ENCODE measurements at places on chromosomes 5 and 9. TPM values are rescaled to one million over a fixed set of nuclear protein-coding genes. Genes with fewer than 3 reads are reported as not detected.
A peak's percentile ranks its signal among the peaks of the same experiment; 100 is the strongest.

GRCh38 chr9:133731876-133732638 is 6.1 kb downstream of the SARDH start:
- DNase-seq = peak; percentile 68

DNA sequence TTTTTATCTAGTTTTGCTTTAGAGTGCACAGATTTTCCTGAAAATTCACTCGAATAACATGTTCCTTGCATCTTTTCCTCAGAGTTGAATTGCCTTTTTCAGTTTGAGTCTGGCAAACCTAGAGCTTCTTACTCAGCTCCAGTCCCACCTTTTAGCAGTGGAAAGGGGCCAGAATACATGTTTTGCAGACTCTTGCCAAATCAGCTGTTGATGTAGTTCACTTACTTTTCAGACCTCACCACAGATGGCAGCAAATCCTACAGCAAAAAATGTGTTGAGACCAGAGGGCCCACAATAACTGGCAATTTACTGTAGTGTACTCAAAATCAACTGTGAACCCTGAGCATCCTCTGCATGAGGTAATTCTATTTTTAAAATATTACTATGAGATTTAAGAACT is 545.2 kb upstream of the ACO1 start:
- peak; percentile 64 for DNase-seq

DNA sequence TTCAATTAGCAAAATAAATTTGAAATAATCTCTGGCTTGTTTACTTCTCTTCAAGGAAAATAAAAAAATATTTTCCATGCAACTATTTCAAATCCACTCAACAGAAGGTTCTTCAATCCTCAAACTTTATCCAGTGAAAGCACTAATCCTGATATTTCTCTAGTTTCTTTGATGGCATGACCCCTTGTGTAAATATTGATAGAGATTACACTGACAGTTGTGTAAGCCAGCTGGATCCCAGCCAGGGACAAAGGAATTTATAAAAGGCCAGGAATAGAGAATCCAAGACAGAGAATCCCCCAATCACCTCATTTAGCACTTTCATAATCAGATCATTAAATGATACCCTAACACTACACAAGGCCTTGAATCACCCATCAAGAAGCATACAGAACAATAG is 135.2 kb downstream of the GNA14 start:
- DNase-seq = no peak

DNA sequence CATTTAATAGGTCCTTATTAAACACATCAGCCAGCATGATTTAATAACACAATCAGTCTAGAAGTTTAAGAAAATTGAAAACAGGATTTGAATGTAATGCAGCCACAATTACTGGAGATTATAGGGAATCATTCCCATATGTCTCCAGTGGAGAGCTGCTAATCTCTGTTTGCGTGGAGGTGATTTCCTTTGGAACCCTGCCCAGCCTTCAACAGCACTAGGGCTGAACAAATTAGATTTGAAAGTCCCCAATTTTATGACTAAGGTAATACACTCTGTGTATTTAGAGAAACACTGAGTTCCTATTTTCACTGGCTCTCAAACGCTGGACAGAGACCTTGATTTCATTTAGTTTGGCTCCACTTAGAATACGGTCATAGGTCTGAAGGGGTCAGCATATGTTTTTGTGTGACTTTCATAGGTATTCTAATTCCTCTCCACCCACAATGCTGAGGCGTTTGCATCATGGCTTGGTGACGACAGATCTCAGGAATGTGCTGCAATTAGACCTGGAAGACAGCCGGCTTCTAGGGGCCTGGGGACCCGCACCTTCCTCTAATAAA is 508.3 kb downstream of the EBF1 start:
- DNase-seq = no peak

- no peak for DNase-seq
These were observed 78.1 kb downstream of the CEMIP2 start for GRCh38 chr9:71690063-71690688.

- peak; percentile 42 for DNase-seq
These were observed 7.4 kb downstream of the MEF2C start for GRCh38 chr5:88875341-88876234.

GRCh38 chr9:70880535-70880934 is 240.9 kb downstream of the TRPM3 start:
- no peak for DNase-seq

- no peak for DNase-seq
These were observed 26.4 kb downstream of the TNFAIP8 start for GRCh38 chr5:119382169-119382568.

DNA sequence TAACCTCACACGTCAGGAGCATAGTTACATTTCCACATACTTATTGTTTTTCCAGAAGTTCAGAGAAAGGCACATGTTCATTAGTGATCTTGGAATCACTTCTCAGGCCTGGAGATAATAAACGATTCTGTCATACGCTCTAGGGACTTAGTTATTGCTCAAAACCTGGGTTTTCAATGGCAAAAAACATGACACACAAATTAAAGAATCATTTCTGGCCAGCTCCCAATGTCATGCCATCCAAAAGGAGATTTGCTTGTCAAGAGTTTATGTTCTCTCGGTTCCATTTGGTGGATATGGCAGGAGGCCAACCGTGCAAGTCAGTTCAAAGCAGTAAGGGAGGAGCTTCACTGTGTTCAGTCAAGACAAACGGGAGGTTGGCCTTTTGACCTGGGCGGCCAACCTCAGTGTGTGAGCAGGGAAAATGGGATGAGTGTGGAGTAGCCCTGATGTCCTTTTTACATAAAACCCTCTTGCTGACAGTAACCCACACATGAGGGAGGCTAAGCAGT is 123.4 kb downstream of the NXNL2 start:
- DNase-seq = no peak

- no peak for DNase-seq
These were observed 217.5 kb upstream of the SH3GL2 start for GRCh38 chr9:17361378-17361777.

DNA sequence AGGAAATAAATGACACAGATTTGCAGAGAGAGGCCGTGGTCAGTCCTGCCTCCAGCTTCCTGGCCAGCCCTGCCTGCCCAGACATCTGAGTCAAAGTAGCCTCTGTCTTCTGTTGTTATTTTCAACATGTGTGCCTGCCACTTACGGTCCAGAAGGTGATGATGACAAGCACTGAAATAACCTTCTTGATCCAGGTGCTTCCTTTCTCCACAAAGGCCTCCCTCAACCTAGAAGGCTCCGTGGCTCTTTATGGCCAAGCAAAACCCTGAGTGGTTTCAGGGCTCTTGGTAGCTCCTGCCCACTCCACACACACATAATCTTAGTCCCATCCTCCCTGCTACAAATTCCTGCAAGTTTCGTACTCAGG is 34.1 kb upstream of the SLC6A19 start:
- no peak for DNase-seq

DNA sequence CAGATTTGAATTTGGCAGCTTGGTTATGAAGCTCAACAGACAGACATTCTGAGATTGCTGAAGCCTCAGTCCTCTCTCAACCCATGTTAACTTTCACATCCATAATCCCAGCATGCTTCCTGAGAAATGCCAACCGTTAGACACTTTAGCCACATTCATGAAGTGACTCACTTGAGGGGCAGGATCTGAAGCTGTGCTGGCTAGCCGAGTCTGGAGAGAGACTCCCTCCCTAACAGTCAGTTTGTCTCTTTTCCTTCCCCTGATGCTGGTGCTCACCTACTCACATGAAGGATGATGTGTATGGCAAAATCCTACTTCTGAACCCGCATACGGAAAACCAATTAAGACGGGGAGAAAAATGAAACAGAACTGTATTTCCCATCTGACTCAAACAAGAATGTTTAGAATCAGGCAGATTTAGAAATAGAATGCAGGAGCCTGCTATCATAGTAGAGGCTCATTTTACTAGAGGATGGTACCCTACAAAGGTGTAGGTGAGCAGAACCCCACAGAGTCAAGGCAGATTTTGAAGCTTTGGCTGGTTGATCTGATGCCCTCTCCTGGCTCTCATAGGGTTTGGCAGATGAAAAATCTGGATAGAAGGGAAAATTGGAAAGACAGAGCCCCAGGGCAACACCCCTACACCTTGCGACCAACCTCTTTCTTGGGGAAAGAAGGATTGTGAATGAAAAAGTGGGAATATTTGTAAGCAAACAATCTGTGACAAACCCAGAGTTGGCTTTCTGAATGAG is 150.9 kb upstream of the LHFPL2 start:
- DNase-seq = no peak

- no peak for DNase-seq
These were observed 38.4 kb downstream of the RASGRF2 start for GRCh38 chr5:80998590-80998979.

COL5A1 gene
- total RNA-seq = not detected

FAM81B gene
- total RNA-seq = not detected

NMRK1 gene
- total RNA-seq = 20.9 TPM
